ENCODE measurements at places on chromosomes 6 and 20. TPM values are rescaled to one million over a fixed set of nuclear protein-coding genes. Genes with fewer than 3 reads are reported as not detected.

DNA sequence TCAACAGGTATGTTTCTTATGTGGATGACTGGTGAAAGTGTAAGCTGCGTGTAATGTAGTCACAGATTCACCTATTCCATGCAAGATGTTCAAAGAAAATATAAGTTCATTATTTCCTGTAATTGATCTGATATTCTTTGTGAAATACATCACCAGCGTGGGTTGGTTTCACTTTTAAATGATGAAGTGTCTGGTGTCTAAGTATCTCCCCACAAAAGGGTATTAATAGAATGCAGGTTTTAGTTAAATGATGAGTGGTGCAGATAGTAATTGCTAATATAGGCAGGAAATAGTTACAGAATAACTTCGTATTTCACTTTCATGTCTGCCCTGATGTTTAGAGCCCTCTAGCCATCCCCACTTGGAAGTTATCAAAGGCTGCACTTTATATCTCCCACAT lies 22.2 kb downstream of the PGBD1 start:
- H3K4me1 ChIP-seq: no peaks in the 10 kb centered on the region
- no peak for DNase-seq
- no peaks in the 10 kb centered on the region for H3K27me3 ChIP-seq

GRCh38 chr6:161694995-161695394 lies 421.1 kb upstream of the AGPAT4 start:
- no peak overlapping the region for H3K27ac ChIP-seq
- H3K36me3 ChIP-seq: peaks cover 5% of the 10 kb centered on the region
- H3K4me3 ChIP-seq: no peak overlapping the region

HLA-B gene
- 166 TPM for total RNA-seq

- H3K36me3 ChIP-seq: peaks cover 9% of the 10 kb centered on the region
- H3K27me3 ChIP-seq: no peaks in the 10 kb centered on the region
- H3K4me1 ChIP-seq: peaks cover 65% of the 10 kb centered on the region
- DNase-seq: peak; percentile 77
Observed at GRCh38 chr6:159969921-159970320, 1.0 kb downstream of the IGF2R start.

NKX2-2 gene
- 0.32 TPM for total RNA-seq

SNAI1 gene
- total RNA-seq: 6.0 TPM

DNA sequence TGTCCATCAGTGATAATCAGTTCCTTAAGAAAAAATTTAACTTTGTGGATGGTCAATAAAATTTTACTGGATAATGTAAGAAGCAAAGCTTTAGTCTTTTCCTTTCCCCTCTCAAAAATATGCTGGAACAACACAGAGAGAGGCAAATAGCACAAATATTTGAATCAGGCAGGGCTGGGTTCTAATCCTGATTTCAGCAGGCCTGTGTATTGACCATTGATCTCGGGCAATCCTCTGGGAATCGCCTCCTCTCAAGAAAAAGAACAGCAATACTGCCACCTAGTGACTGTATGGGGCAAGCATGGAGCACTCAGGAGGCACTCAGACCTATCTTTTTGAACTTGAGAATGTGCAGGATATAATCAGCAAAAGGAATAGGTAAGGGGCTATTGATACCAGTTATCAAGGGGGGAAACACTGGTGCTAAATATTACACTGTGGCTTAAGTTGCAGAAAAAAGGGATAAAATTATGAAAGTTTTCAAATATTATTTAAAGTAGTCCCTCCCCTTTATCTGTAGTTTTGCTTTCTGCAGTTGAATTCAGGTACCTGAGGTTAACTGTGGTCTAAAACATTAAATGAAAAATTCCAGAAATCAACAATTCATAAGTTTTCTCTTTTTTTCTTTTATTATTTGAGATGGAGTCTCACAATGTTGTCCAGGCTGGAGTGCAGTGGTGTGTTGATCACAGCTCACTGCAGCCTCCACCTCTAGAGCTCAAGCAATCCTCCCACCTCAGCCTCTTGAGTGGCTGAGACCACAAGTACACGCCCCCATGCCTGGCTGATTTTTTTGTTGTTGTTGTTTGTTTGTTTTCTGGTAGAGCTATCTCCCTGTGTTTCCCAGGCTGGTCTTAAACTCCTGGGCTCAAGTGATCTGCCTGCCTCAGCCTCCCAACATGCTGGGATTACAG lies 91.8 kb upstream of the NHSL1 start:
- no peak overlapping the region for H3K4me3 ChIP-seq
- H3K27ac ChIP-seq: peak overlapping the region; percentile 98
- DNase-seq: peak; percentile 69
- peaks cover 59% of the 10 kb centered on the region for H3K4me1 ChIP-seq

- no peaks in the 10 kb centered on the region for H3K27me3 ChIP-seq
- no peak overlapping the region for H3K4me3 ChIP-seq
- DNase-seq: no peak
- no peaks in the 10 kb centered on the region for H3K36me3 ChIP-seq
- no peak overlapping the region for H3K27ac ChIP-seq
Observed at GRCh38 chr6:20642441-20642840, 108.2 kb downstream of the CDKAL1 start.

All from HFFc6 (cell line).